ENCODE measurements at places on chromosomes 4 and X. TPM values are rescaled to one million over a fixed set of nuclear protein-coding genes. Genes with fewer than 3 reads are reported as not detected.

- DNase-seq, result peak; percentile 60
Observed at GRCh38 chr4:56434599-56435139, 746 bp downstream of the PPAT start.

DNA sequence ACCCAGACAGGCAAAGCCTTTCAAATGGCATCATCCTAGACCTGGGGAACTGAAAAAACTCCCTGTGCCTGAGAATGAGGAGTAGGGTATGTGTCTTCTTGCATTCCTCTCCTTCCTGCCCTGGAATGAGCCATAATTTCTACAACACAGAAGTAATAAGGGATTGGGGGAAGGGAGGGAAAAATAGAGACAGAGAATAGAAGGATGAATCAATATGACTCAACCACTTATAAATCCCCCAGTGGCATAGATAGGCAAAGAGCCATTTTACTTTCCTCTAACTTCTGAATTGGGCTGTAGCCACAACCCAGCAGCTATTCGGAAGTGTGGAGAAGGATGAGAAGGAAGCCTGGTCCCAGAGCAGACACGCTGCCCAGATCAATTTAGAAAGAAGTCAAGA lies 99.9 kb downstream of the NHS start:
- no peak for DNase-seq

DNA sequence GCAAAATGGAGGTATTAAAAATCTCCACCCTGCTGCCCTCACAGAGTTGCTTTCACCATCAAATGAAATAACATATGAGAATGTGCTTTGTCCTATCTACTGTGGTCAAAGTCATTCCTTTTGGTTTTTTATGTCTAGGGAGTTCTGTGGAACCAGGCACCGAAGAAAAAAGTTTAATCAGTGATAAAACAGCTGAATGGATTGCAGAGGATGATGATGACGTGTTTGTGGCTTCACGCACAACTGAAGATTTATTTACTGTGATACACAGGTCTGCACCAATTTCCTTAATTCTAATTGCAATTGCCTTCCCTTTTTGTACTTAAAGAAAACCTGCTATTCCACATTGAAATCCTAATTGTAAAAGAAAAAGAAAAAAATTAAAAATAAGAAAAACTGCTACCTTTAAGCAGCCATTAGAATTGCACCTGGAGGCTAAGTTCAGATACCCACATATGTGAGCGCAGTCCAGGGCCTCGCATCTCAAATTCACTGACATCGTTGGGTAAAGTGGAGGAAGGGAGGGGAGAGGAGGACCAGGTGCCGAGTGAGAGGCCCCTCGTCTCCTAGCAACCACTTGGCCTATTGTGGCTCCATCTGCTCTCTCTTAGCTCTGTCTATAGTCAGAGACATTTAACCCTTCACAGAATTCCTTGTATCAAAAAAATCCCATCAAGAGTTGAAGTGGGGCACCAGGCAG lies 10.5 kb upstream of the RTL5 start:
- DNase-seq, result no peak

GRCh38 chrX:9535101-9535500 lies 70.2 kb downstream of the TBL1X start:
- DNase-seq, result no peak

DNA sequence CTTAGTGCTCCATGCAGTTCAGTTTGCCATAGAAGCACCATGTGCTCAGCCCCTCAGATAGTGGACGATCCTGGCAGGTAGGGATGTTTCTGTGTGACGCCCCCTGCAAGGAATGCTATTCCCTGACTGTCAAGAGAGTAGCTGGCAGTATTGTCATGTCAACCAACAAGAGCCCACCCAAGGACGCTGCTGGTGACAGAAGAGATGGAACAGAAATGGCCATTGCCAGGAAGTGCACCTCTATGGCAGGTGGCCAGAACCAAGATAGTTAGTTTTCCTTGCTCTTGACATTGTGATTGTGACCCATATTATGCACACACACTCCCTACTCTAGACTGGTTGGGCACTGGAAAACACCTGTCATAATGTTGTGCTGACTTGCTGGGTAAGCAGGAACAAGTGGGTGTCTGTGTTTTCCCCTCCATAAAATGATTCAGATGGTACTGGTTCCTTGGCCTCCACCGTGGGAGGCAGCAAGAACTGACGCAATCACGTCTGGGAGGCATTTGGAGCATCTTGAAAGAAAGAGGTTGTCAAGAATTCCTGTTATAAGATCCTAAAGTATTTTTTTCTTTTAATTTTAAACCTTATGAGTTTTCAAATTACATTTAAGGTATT lies 507.9 kb downstream of the MID1IP1 start:
- no peak for DNase-seq

DNA sequence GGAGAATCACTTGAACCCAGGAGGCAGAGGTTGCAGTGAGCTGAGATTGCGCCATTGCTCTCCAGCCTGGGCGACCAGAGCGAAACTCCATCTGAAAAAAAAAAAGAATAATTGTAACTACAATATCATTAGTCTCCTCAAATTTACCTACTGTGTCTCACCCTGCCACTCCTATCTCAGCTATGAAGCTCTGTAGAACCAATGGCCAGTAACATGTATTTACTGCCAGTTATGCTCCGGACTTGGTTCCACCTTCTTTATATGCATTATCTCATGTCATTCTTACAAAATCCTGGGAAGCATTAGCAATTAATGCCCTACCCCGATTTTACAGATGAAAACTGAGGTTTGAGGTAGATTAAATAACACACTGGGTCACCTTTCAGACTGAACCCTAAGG lies 7.0 kb upstream of the FAT1 start:
- no peak for DNase-seq

GRCh38 chr4:180134091-180134866 lies 2108.9 kb upstream of the TENM3 start:
- no peak for DNase-seq

GRCh38 chr4:120922381-120923206 lies at the start of gene PRDM5:
PRDM5 (minus strand) TSS chr4:120922726; CDS start chr4:120922608, 118 bp downstream.
- peak; percentile 66 for DNase-seq

ETDB gene
- total RNA-seq, result not detected

SATL1 gene
- total RNA-seq, result 0.72 TPM

FAM9C gene
- 0.44 TPM for total RNA-seq
